ENCODE measurements at places on chromosomes 6 and 20.

- DNase-seq: peak; percentile 41
Measured at GRCh38 chr20:17571153-17571527, 1.3 kb downstream of the DSTN start.

DNA sequence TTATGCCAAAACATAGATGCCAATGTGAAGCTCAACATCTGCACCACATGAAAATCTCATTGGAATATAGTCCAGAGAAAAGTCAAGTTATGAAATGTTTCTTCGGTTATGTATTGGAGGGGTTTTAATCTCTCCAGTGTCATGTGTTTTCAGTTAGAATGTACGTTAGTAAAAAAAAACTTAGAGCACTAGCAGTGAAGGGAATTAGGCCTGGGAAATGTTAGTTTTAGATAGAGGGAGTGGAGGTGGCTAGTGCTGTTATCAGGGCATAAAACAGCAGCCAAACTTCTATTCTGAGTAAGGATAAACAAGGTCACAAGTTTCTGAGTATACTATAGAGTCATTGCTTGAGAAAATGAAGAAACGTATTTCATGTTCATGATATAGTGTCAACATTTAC is 42.9 kb downstream of the HDGFL1 start:
- DNase-seq: no peak

- DNase-seq: no peak
Measured at GRCh38 chr6:126661646-126662045, 321.7 kb downstream of the CENPW start.

GRCh38 chr6:36610041-36610955 is 16.1 kb downstream of the SRSF3 start:
- DNase-seq: no peak

DNA sequence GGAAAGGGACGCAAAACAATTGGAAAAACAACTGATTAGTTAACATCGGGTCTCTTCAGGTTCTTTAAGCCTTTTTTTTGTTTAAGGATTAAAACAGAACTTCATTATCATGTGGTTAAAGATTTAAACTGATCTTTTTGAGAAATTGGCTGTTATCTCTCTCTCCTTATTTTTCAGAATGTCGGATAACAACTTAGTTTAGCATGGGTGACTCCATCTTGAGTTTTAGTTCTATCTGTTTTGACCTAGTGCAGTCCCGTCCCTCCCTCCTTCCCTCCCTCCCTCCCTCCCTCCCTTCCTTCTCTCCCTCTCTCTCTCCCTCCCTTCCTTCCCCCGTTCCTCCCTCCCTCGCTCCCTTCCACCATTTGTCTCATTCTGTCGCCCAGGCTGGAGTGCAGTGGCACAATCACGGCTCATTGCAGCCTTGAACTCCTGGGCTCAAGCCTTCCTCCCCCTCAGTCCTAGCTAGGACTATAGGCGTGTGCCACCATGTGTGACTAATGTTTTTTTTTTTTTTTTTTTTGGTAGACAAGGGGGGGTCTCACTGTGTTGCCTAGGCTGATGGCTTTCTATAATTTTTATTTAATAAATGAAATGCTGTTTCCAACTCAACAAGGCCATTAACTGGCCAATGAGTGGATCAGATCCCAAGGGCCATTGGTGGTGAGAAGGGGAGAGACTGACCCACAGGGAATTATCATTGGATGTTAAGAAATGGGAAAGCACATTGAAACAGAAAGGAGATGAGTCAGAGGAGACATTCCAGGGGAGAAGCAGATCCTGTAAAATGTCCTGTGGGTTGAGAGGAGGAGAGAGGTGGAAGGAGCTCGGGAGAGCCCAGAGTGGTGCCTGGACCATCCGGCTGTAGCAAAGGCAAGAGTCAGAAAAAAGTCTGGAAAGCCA is 13.6 kb downstream of the BAK1 start:
- no peak for DNase-seq

DNA sequence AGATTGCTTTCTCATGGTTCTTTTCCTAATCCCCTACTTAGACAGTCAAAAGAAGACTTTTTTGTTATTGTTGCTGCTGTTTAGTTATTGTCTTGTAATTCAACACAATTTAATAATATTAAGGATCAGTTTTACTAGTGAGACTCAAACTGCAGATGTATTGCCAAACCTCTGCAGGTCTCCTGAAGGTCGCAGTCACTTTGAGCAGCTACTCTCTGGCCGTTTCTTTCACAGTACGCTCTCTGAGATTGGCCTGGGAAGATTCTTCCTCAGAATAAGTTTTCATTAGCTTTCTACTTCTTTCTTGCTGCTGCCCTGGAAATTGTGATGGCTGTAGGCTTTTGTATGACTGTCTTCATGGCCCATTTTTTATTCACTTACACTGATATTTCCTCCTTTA is 930.8 kb downstream of the QKI start:
- no peak for DNase-seq

DNA sequence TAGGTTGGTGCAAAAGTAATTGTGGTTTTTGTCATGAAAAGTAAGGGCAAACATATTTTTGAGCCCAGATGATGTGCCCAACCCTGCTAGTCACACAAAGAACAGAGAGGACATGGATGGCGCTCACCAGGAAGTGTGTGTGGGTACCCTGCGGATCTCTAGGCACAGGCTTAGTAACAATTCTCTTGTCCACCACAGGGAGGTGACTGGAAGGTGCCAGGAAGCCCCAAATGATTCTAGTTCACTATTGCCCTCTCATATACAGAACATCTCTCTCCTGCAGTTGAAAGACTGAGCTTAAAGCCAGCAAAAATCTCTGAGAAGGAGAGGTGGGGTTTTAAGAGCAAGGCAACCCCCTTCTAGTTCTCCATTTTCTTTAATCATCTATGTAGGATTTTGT is 272.1 kb upstream of the TAB2 start:
- DNase-seq: peak; percentile 62

DNA sequence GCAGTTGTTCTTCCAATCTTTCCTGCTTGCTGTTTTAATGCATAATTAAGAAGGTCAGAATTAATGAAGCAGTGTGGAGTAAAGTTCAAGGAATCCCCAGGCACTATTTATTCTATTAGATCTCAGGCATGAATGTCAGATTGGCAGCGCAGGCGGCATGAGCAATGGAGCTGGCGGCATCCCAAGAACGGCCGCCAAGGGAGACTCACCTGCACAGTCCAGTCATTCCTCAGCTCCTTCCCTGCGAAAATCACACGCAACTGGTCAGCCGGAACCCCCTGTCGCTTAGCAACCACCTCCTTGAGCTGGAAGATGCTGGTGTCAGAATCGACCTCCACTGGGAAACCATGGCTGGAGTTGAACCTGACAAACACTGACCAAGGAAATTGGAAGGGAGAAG is 284.5 kb downstream of the PRKN start:
- DNase-seq: no peak

- DNase-seq: no peak
Measured at GRCh38 chr6:81734500-81735150, 17.9 kb downstream of the TENT5A start.

Measured in GM12865 (cell line).